ENCODE measurements at places on chromosomes 2 and 18.

DNA sequence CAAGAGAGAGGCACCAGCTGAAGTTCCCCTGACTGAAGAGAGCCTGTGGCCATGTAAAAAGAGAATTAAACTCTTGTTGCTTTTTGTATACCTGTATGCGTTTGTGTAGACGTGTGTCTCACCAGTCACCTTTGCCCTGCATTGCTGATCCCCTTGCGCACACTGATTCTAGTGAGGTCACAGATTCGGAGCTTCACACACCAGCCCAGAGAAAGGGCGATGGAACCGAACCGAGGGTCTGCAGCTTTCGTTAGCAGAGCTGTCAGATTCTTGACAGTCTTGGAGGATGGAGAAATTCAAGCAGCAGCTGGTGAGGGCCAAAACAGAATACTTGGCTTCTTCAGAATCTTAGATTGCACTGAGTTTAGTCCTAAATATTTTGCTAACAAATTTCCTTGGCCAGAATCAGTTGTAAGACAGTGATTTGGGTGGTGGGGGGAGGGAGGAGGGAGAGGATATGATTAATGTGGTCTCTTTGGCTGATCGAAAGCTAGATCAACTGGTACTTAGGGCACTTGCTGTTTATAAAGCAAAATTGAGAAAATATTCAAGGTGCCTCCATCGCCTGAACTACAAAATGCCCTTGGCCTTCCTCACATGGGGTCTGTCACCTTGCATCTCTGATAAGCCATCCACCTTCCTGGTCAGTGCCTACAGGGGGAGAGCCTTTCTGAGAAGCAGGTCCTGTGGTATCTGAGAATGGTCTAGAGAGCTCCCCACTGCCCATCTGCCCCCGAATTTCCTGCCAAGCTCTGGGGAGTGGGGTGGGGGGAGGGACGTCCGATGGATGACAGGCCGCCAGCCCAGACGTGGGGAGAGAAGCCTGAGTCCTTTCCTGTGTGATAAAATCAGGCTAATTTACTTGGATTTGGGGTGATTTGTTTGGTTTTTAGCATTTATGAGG, 123.5 kb downstream of the CABLES1 start:
- no peak for DNase-seq

- DNase-seq, result no peak
These were observed 742.6 kb upstream of the HS6ST1 start for GRCh38 chr2:129061069-129061768.

DNA sequence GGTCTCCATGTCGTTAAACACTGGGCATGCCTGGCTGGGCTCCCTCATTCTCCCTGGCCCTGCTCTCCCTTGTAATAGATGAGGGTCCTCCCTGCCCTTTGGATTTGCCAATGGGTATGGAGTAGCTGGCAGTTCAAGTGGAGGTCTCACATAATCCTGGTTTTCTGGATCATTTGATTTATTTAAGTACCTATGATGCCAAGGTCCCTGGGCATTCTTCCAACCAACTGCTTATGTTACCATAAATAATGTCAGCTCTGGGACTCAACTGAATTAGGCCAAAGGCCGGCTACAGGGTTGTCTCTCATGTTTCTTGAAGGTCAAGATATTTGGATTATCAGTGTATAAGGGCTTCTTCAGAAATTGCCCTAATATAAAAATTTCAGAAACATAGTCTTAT, 104.9 kb upstream of the LYPD6 start:
- peak; percentile 76 for DNase-seq

- DNase-seq, result no peak
These were observed 106.1 kb downstream of the DSEL start for GRCh38 chr18:67410075-67411070.

- DNase-seq, result no peak
These were observed 25.1 kb downstream of the NEDD4L start for GRCh38 chr18:58069099-58069498.

- no peak for DNase-seq
These were observed 79.4 kb upstream of the FOSL2 start for GRCh38 chr2:28313220-28313784.
